ENCODE measurements at places on chromosomes 6 and 20.
A peak's percentile ranks its signal among the peaks of the same experiment; 100 is the strongest.

- DNase-seq, result no peak
These were observed 12.8 kb downstream of the SNX14 start for GRCh38 chr6:85580878-85581267.

DNA sequence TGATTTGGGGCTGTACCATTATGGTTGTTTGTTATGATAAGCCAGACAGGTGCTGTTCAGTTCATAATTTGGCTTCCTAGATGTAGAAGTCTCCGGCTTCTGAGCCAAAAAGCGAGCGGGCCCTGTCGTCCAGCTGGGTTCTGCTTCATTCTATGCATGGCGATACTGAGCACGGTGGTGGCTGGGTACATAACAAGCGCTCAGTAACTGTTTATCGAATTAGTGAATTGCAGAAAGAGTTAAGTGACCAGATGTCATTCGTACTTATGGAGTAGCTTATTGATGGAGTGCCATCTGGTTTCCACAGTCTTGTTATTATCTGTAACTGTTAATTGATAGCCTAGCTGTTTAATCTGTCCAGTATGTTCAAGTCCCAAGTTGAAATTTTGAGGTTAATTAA is 85.0 kb downstream of the DTD1 start:
- DNase-seq, result no peak

DNA sequence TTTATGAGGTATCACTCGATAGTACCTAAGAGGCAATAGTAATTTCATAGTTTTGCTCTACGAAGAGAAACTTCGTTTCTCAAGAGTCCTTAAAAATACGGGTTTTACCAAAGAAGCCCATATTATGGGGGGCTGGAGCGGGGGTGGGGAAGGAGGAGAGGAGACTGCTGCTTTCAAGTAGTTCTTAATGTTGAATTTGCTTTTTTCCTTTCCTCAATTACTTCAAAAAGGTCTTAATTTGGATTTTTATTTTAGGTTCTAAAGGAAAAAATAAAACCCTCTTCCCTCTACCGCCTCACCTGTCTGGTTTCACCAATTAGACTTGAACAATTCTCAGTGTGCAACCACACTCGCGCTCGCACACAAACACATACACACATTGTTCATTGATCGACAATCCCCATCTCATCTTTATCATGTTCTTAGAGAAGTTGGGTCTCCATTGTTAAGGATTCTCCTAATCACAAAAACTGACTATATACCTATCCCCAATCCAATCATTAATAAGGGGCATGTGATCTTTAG is 97.2 kb downstream of the HFE start:
- no peak for DNase-seq

DNA sequence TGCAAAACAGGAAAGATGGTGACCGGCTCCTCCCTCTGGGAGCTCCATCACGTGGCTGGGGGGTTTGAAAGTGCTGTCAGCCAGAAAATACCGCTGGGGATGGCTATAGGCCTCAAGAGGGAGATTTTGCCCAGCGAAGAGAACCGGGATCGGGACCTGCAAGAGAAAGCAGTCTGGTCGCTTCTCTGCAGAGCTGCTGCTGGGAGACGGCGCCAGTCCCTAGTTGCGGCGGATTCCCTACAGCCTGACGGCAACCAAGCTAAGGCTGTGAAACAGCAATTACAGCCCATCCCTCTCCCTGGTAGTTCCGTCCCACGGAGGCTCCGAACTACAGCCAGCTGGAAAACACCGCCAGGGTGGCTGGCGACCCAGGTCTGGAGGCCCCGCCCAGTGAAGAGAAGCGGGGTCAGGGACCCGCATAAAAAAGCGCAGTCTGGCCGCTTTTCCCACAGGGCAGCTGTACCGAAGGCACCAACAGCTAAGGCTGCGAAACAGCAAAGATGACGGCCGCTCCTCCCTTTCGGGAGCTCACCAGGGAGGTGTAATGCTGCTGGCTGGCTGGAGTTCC is 238.1 kb upstream of the IRAK1BP1 start:
- peak; percentile 54 for DNase-seq

DNA sequence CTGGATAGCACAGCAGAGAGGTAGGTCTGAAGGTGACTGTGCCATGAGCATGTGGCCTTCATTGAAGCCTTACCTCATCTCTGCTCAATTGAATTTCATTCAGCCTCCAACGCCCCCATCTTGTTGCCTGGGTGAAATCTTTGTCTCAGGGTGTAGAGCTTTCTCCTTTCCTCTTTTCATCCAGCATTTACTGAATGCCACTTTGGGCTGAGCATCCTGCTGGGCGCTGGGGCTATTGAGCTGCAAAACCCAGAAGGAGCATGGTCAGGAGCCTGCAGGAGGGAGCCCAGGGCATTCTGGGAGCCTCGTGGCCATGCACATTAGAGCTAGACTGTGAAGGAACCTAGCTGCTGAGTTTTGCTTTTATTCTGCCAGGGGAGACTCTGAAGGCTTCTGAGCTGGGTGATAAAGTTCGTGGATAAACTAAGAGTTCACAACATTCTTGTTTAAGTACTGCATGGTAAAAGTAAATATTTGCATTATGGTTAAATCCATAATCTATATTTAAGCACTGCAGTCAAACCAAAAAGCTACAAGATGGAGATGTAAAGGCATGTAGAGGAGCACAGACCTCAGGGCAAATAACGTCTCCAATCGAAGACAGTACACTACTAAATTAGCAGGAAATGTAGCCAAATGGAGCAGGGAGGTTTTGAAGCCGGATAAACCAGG is 13.2 kb upstream of the ASXL1 start:
- no peak for DNase-seq

DNA sequence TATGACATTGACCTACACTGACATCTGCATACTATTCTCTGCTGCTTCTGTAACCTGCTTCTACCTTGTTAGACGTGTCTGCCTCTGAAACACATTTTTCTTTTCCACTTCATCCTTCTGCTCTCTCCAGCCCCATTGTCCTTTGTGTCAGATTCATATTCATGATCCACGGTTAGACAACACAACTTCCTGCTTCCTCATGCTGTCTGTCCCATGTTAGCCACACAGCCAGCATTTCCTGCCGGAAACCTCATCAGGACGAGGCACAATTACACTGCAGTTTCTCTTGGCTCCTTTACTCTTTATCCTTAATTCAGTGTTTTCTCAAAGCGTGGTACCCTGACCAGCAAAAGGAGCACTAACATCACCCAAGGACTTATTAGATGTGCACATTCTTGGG is 150.2 kb downstream of the TBC1D7 start:
- DNase-seq, result no peak

DNA sequence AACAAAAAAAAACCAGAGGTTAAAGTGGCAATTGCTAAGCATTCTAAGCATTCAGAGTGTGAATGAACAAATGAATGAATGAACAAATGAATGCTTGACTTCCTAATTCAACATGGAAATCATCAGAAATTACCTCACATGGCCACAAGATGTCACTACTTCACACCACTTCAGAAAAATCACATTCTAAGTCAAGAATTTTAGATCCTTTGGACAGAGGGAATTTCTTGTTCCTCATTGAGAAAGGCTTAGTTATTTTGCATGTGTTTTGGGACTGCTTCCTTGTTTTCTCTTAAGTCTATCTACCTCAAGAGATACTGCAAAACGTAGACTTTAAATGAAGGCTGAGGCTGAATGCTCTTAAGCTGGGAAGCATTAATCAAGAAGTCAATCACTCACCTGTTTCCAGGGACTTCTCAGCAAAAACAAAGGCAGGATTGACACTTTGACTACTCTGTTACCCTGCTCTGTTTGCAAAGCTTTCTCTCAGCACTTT is 120.2 kb downstream of the MBOAT1 start:
- peak; percentile 8 for DNase-seq

- peak; percentile 11 for DNase-seq
These were observed 43.6 kb downstream of the REPS1 start for GRCh38 chr6:138944412-138944811.

DNA sequence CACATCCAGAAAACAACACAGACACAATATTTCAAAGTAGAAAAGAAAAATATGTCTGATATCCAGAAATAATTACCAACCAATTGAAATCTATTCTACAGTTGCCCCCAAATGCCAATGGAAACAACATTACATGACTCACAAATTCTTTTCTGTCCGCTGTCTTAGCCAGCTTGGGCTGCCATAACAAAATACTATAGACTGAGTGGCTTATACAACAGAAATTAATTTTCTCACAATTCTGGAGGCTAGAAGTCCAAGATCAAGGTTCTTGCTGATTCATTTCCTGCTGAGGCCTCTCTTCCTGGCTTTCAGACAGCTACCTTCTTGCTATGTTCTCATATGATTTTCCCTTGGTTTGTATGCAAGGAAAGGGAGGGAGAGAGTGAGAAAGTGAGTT is 698.1 kb downstream of the DHX35 start:
- DNase-seq, result no peak

Data from hepatic stellate cell (primary cell).